ENCODE measurements at places on chromosomes 2 and 18.

DNA sequence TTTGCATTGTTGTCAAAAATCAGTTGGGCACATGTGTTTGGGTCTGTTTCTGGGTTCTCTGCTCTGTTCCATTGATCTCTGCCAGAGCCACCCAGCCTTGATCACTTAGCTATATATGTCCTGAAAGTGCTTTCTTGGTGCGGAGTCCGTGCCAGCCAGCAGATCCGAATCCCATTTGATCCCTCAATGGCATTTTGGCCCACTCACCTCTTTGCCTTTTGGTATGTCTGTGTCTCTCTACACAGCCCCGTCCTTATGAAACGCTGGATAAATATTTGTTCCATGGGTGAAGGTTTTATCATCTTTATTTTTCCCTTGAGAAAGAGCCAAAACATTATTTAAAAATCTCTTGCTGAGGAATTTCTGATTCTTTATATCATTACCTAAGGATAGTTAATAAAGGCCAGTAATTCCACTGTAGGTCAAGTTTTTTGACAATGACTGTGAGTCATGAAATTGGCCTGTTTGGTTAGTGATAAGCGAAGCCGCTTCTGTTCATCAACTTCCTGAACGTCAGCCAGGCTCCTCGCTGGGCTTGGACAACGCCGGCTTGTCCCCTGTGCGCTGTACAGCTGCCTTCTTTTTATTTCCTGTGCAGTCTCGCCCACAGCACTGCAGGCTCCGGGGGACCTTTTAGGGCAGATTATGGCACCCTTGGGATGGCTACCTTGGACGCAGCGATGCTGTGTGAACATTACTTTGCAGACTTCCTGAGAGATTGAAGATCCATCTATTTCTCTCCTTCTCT lies 24.9 kb downstream of the MTCL1 start:
- DNase-seq = no peak

GRCh38 chr2:192026059-192026824 lies 168.5 kb downstream of the TMEFF2 start:
- DNase-seq = no peak

GRCh38 chr2:241150660-241151530 lies 628 bp downstream of the PPP1R7 start:
- DNase-seq = no peak

GRCh38 chr2:215553946-215554345 lies 118.1 kb upstream of the FN1 start:
- no peak for DNase-seq

GRCh38 chr2:8496617-8497016 lies 185.2 kb upstream of the ID2 start:
- no peak for DNase-seq

- no peak for DNase-seq
Observed at GRCh38 chr18:13295894-13296293, 77.3 kb downstream of the LDLRAD4 start.

DNA sequence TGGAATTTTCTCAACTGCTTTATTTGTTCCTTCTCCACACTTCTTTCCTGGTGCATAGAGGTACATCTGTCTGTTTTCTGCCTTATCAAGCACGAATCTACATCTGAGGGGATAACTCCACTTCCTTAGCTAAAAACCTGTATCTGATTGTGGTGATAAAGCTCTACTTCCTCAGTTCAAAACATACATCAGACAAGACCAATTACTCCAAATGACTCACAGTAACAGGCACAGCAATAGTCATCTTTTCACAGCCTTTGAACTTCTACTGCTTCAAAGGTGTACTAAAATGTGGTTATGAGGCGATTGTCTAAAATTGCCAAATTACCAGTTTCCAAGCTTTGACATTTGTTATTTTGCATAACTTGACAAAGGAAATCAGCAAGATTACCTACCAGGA lies 803.6 kb upstream of the ZEB2 start:
- no peak for DNase-seq

GRCh38 chr2:231646476-231646875 lies 53.8 kb downstream of the TEX44 start:
- no peak for DNase-seq

DNA sequence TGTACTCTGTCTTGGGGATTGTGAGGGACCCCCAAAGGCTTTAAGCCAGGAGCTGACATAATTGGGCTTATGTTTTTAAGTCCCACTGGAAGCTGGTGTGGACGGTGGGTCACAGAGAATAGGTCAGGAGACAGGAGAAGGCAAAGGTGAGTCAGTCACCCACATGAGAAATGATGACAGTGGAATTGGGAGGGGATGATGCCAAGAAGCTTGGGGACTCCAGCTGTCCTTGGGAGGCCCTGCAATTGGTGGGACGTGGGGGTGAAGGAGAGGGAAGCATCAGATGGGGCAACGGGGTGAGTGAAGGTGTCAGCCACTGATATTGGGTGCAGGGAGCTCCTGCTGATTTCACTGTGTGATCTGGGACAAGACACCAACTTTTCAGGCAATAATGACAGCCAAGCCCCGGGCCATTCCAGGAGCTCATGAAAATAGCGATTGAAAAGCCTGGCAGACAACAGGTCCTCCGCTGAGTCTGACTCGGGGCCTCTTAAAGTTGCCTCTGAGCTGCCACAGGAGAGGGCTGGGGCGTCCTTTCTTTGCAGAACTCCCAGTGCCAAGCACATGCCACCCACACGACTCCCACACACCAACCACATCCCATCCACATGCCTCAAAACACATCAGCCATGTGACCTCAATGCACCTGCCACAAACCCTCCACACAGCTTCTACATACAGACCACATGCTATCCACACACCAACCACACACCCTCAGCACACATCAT lies 13.4 kb downstream of the TNS1 start:
- no peak for DNase-seq

DNA sequence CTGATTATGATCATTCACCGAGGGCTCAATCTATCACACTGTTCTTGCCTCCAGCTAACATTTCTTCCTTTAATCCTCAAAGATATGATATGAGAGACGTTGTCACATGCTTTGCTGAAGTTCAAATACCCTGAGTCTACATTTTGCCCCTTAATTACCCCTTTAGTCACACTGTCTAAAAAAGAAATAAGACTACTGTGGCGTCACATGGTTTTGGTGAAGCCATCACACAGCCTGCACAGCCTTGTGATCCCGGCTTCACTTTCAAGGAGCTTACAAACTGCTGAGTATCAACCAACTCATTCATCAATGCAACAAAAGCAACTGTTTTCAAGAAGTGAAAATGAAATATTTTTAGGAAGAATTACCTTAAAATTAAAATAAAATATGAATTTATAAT lies 31.9 kb upstream of the SOCS6 start:
- no peak for DNase-seq

Data from stimulated activated CD8-positive, alpha-beta memory T cell treated with anti-CD3 and anti-CD28 coated beads, Interleukin-15, amount 100 ng/mL, for 1 hour (primary cell).